Mammary epithelial cell (primary cell): ENCODE measurements at places on chromosomes 7 and 10. TPM values are rescaled to one million over a fixed set of nuclear protein-coding genes. Genes with fewer than 3 reads are reported as not detected.

DNA sequence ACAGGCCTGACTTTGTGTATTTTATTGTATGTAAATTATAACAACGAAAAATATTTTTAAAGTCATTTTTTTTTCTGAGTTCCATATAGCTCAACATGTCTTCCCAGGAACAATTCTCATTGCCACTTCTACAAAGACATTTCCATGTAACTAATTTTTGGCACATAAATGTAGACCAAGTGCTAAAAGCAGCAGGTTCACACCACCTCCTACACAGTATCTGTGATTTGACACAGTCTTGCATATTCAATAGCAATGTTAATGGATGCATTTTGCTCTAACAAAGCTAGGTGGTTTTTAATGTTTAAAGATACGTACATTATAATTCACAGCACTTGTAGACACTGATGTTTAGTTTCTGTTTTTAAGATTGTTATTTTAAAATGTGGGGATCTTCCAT, 346.5 kb downstream of the GPAM start:
- no peak for DNase-seq

DNA sequence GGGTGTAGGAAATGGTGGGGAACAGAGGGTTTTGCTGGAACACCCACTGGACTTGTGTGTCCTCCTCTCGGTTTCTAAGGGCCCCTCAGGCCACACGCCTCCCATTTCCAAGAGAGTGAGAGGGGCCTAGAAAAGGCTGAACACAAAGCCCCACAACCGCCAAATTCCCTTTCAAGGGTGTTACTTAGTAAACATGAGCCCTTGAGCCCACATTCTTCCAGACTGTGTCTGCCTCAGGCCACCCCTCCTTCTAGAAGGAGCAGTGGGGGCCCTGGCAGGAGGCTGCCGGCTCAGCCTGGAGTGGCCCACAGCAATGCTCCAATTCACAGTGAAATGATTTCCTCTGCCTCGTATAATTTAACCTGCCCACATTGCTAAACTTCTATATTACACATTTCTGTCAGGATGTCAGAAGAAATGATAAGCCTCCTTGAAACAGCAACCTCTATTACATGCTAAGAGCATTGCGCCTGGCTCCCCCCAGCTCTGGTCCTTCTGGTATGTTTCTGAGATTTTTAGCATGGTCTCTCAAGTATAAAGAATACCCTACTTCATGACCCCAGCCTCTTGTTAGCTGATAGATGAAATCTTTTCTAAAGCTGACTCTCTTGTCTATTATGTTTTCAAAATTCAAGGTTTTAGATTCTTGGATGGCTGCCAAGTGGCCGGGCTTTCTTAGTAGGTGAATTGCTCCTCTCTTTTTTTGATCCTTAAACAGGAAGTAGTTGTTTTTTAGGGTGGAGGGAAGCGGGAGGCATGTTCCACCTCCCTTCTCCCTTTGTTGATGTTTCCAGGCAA, 673.9 kb upstream of the GALNT17 start:
- DNase-seq, result no peak

GRCh38 chr7:25770235-25770634, 381.8 kb upstream of the NFE2L3 start:
- no peak for DNase-seq

DNA sequence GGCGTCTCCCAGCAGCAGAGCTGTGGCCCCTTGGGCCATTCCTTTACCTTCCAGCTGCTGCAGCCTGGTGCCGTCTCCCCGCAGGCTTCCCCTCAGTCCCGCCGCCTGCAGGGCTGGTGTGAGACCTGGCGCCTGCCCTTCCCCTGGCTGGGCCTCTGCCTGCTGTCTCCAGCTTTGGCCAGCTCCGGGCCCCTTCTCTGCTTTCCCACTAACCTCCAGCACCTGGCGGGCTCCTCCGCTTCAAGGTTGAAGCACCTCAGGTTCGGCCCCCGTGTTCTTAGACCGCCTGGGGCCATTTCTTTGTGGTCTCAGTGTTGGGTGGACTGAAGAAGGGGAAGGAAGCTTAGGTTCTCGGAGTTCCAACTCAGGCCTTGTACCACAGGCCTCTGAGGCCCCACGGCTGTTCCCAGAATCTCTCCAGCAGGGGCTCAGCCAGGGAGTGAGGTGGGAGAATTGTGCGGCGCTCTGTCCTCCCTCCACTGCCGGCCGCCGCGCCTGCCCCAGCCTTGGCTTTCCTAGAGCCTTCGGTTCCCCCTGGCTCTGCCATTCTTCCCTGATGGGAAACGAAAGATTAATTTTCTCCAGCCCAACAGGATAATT, 30.3 kb downstream of the GBX1 start:
- no peak for DNase-seq

Gene PLXNA4
- under 0.01 TPM for total RNA-seq

DNA sequence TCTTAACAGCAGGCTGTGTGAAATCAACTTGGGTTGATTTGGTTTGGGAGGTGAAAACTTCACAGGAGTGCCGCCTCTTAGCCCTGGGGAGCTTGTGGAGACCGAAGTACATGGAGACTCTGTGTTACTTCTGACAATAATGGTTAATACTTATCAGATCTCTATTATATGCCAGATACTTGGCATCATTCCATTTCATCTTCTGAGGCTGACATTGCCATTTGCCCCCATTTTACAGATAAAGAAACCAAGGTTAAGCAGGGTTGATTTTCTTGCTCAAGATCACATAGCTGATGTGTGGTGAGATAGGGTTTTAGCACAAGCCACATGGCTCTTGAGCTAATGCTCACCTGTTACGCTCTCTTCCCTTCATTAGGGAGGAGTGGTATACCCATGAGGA, 150.6 kb upstream of the FAM13C start:
- DNase-seq, result no peak
